ENCODE measurements at places on chromosomes 3 and 15.

- no peak for DNase-seq
These were observed 12.4 kb downstream of the RBPMS2 start for GRCh38 chr15:64763021-64763420.

GRCh38 chr3:43062040-43062563, 43.8 kb downstream of the POMGNT2 start:
- DNase-seq: no peak

- DNase-seq: no peak
These were observed 8.1 kb upstream of the C2CD4B start for GRCh38 chr15:62173215-62173614.

DNA sequence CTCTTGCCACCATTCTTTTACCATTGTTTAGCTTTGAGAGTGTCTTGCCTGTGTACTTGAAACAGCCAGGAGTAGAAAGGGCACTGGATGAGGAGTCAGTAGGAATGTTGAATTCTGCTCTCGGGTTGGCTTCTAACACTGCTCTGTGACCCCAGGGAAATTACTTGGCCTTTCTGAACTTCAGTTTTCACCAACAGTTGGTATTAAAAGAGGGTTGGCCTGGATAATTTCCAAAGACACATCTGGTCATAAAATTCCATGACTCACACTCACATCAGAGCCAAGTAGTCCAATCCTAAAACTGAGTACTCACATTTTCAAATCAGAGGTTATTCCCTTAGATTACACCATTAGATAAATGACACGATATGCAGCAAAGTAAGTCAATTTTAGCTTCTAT, 141.6 kb downstream of the ECT2 start:
- no peak for DNase-seq

DNA sequence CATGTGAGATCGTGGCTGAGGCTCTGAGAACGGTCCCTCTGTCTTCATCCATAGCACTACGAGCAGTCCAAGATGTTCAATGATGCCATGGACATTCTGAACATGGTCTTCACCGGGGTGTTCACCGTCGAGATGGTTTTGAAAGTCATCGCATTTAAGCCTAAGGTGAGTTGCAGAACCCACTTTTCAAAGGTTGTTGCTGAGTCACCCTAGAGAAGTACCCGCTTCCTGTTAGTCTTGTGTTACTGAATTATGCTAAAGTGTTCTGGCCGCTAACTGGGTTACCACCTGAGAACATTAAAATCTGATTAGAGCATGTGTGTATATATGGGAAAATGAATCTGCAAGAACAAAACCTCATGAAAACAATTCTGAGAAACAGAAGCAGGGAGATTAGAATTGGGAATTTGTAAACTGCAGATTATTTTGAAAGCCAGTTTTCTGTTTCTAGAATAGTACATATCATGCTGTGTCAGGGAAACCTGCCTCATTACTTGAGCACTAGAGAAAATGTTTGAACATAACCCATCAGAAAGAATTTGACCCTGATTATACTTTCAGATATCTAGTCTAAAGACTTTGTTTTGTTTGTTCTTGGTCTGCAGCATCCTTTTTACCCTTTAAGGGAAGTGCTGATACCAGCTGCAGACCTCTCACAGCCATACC, 92.6 kb downstream of the CHDH start:
- no peak for DNase-seq

DNA sequence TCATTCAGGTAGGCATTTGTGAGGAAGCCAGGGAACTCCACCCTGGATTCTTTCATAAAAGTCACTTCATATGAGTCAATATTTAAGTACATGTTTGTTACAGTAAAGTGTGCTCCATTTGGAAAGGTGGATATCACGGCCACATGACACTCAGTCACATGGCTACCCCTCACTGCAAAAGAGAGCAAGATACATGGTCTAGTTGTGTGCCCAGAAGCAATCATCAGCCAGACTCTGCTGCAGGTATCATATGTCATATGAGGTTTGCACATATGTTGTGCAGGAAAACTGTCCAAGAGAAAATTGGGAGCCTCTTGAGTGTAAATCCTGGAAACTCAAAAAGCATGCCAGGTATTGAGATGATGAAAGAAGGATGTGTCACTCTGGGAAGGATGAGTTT, 55.0 kb upstream of the NMNAT3 start:
- DNase-seq: no peak

DNA sequence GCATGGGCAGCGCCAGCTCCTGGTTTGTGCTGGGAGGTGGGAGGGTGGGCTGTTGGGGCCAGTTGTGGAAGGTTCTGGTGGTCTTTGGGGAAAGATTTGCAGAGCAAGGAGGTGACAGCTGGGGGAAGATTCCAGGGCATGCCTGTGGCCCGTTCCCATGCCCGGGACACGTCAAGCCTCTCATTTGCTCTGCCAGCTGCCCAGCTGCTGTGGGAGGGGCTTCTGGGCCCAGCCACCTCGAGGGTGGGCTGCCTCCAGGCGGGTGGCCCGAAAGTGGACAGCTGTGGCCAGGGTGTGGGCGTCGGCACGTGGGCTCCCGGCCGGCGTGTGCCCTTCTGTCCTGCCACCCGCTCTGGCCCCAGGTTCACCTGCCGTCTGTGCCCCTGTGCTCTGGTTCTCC, 17.2 kb downstream of the PLXNA1 start:
- DNase-seq: no peak

- no peak for DNase-seq
These were observed 58.4 kb downstream of the RGMA start for GRCh38 chr15:93030430-93031102.

DNA sequence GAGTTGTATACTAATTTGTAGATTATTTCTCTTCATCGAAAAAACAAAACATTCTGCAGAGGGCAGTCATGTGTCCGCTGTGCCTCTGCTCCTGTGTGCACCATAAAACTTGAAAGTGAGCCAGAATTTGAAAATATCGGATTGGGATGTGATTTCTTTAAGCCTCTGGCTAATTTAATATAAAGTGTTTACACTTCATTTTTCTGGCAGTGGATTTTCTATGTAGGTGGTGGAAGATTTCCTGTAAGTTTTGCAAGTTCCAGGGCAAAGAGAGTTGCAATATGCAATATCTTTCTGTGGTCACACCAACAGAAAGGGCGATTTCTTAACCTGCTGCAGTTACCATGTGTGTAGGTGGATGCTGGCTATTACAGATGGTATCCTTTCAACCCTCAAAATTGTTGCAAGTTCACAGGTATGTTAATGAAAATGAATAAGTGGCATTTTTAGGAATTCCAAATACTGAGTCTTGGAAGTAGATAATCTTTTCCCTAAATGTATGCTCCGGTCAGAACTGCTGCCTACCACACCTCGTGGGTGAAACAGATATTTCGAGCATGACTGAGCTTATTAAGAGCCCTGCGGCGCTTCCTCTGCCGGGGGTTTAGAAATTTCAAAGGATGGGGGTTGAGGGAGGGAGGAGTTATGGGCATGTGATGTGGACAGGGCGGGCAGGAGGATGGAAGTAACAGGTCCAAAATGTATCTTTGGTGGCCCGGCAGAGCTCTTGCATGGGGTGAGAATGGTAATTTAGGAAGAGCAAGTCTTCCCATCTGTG, 134.0 kb downstream of the PGPEP1L start:
- DNase-seq: no peak

DNA sequence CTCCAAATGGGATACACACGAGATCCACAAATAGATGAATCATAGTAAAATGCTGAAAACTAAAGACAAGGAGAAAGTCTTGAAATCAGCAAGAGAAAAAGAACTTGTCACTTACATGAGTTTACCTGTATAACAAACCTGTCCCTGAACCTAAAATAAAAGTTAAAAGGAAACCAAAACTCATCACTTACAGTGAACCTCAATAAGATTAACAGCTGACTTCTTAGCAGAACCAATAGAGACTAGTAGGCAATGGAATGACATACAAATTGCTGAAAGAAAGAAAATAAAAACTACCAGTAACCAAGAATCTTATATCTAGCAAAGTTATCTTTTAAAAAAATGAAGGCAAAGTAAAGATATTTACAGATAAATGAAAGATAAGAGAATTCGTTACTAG, 27.4 kb downstream of the SEC22A start:
- no peak for DNase-seq

- DNase-seq: no peak
These were observed 650.8 kb upstream of the ADAMTS9 start for GRCh38 chr3:65338571-65338970.

DNA sequence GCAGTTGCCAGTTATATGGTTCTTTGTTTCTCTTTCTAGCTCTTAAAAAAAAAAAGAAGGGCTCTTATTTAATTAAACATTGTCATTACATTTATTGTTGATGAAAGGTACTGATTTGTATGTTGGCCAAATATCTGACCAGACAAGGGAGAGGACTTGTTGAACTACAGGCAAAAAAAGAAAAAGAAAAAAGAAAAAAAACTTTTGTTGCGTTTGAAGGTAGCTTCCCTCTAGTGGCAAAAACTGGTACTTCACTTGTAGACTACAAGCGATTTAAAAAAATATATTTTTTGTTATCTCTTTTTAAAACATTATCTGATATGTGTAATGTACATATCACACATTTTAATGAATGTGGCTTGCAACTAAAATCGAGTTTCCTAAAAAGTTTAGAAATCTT, 280.6 kb downstream of the ROBO2 start:
- no peak for DNase-seq

DNA sequence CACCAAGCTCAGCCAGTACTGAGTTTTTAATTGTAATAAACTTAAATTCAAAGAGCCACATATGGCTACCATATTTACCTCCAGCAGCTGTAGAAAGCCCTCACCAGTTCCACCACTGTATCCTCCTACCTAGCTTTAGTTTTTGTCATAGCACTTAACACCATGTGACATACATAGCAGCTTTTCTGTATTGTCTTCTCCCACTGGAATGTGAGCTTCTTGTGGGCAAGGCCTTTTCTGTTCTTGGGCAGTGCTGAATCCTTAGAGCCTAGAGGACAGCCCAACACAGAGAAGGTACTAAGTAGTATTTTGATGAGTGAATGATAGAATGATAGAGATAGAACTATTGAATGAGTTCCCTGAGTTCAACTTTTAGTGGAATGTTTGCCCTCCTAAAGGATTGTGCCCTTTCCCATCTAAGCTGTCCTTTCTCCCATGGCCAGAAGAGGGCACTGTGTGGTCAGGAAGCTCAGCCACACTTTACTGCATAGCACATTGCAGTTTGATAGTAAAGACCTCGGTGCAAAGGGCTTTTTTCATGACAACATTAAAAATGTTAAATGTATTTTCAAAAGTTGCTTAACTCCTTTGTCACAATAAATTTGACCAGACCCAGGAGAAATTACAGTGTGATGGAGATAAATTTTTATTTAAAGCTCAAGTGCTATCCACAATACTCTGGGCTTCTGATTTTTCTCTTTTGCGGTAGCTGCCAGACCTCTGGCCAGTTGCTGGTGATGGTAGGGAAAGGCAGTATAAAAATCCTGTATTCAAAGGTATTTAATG, 115.8 kb downstream of the GHSR start:
- no peak for DNase-seq

DNA sequence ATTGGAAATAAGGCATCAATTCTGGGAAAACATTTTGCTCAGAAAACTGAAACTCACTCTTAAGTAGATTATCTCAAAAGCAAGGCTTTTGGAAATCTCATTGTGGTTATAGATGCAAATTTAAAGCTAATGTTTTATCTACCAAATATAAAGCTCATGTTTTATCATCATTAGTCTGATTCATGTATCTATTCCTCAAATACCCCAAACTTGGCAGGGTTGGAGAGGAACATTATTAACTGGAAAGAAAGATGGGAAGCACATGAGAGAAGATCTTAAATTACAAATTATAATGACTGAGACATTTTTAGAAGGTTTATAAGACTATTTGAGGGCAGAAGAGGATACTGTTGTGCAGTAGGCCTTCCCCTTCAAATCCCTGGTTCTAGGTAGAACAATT, 137.3 kb upstream of the TGFBR2 start:
- no peak for DNase-seq

DNA sequence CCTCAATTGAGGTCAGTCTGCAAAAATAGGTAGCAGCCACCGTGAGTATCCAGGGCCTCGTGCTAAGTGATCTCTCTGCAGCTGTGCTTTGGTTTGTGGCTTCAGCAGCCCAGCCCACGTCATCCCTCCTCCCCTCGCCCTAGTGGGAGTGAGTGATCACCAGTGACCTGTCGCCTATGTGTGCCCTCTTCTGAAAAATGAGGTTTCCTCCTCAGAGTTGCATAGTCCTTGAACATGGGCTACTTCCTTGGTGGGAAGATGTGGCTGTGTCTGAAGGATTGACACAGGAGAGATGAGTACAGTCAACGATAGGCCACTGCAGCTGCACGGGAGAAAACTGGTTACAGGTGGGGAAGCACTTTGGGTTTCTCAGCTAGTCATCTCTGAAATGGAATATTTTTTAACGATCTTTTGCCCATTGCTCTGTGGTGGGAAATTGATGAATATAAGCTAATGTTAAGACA, 144.8 kb upstream of the BHLHE40 start:
- DNase-seq: no peak

- DNase-seq: no peak
These were observed 32.1 kb downstream of the SEC62 start for GRCh38 chr3:169998668-169999131.

DNA sequence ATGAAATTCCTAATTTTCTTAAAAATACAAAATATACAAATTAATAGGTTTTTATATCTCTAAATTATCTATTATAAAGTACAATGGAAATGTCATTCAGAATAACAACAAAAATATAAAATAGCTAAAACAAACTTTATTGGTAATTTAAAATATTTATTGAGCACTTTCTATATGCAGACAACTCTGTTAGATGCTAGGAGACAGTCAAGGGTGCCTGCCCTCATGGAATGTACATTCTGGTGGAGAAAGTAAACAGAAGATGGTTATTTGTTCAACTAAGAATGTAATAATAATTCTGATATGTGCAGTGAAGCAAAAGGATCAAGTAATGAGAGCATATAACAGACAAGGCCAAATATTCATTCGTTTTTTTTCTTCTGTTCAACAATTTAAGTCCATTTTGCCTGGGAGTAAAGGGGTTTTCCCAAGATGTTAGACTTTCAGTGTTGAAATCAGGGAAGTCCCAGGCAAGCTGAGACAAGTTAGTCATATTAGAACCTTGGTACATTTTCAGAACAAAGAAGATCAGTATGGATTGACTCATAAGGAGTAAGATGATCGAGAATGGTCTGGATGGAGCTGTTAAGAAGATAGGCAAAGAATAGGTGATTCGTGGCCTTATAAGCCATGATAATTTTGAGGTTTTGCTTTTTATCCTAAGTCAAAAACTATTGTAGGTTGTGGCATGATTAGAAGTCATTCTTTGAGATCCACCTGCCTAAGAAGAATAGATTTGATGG, 150.2 kb upstream of the MLF1 start:
- no peak for DNase-seq

DNA sequence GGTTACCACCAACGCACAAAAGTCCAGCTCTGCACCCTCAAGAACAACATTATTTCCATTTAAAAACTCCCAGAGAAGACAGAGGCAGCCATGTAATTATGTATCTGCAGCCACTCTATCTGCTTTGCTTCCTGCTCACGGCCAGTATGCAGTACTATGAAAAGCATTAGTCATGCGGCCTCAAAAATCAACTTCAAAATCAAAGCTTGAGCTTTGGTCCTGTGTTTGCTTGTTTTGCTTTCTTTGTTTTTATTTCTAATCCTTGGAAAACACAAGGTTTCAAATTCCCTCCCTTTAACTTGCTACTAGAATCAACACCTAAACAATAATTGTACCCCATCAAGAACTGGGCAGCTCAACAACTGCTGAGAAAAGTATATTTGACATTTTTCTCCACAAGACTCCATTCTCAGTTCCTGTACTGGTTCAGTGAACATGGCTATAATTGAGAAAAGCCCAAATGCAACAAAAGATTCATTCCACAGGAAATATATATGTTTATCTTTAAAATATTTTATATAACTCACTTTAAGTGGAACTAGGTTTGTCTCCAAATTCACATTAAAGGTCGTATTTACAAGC, 37.6 kb downstream of the GBE1 start:
- DNase-seq: no peak
